CD4-positive, alpha-beta T cell treated with Interferon gamma for 1 hour (primary cell): ENCODE measurements at places on chromosomes 7 and 10.
A peak's percentile ranks its signal among the peaks of the same experiment; 100 is the strongest.

GRCh38 chr10:10791869-10792268 lies 225.8 kb upstream of the CELF2 start:
- no peak for DNase-seq

GRCh38 chr7:70595755-70596597 lies 536.0 kb upstream of the GALNT17 start:
- DNase-seq, result no peak

DNA sequence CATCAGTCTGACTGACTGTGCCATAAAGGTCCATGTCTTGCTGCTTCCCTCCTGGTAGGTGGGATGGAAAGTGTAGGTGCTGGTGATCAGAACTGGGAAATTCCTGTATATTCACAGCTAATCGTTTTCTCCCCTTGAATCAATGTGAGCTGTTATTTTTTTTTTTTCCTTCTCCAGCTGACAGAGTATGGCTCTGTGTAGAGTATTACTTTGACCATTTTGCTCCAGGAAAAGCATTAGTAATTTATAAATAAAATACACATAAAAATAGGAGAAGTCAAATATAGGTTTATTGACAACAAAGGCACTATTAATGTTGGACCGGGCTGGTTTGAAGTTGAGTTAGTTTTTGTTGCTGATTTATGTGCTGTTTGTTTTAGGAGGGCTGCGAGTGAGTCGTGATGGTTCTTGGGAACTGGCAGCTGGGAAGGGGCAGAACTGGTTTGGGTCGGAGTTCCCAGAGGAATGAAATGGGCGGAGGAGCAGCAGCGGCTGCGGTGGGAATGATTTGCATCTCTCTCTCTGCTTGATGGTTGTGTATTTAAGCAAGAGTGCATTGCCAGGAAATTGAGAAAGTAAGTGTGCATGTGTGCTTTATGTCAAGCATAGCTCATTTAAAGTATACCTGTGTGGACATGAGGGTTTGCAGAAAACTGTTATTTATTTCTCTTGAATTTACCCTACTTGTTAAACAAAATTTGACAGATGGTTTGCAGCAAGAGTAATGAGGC lies 80.9 kb downstream of the LRMDA start:
- DNase-seq, result no peak

- no peak for DNase-seq
Observed at GRCh38 chr10:131354380-131354779, 42.9 kb upstream of the TCERG1L start.

GRCh38 chr7:24707988-24708615 lies 49.2 kb downstream of the GSDME start:
- DNase-seq, result no peak

- DNase-seq, result no peak
Observed at GRCh38 chr7:106841896-106842390, 23.1 kb upstream of the PIK3CG start.

- no peak for DNase-seq
Observed at GRCh38 chr10:3502673-3503072, 282.3 kb downstream of the KLF6 start.

GRCh38 chr7:104548861-104549260 lies 220.5 kb downstream of the LHFPL3 start:
- no peak for DNase-seq

DNA sequence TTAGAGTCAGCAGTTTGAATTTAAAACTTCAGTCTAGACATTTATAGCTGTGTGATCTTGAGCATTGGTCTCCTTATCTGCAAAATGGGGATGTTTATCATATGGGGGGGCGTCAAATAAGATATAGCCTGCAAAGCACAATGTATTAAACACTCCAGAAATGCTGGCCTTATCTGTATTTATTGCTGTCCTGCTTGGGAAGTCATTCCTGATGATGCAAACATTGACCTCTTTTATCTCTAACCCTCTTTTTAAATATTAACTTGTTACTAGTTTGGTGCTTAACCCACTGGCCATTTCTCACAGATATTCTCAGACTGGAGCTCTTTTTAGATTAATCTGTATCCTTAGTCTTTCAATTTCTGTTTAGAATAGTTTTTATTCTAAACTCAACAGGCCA lies 13.2 kb downstream of the MRPS33 start:
- DNase-seq, result no peak

DNA sequence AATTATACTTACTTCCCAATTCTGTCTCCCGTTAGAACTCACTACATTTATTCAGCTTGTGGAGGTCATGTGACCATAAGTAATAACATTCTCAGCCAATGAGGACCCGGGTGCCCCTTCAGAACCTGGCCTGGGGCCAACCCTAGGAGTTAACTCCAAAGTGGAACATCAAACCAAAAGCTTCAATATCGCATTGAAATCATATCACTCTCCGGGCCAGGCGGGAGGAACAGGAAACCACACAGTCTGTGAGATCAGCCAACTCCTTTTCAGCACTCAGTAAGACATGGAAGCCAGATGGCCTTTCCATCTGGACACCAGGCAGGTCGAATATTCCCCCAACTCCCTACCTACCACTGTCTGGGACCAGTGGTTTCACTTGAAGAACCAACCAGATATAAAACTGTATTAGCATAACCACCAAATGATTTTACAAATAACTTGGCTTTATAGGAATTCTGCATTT lies 5.5 kb downstream of the CREB3L2 start:
- no peak for DNase-seq

- no peak for DNase-seq
Observed at GRCh38 chr7:43876976-43877745, 7.8 kb upstream of the MRPS24 start.

DNA sequence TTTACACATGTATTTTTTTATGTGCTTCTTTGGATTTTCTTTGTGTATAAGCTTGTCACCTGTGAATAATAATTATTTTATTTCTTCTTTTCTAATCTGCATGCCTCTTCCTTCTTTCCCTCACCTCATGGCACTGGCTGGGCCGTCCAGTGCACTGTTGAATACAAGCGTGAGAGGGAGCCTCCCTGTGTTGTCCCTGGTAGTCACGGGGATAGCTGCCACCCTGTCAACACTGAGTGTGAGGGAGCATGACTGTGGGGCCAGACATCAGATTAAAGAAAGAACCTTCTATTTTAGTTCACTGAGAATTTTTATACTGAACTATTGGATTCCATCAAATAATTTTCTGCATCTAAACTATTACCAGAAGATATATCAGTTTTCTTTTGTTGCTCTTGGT lies 187.9 kb downstream of the CDC14C start:
- DNase-seq, result no peak

GRCh38 chr7:137003086-137003485 lies 134.6 kb downstream of the CHRM2 start:
- no peak for DNase-seq

GRCh38 chr7:129108581-129108980 lies 35.9 kb upstream of the TSPAN33 start:
- no peak for DNase-seq

GRCh38 chr7:87354749-87355148 lies 9.3 kb downstream of the CROT start:
- no peak for DNase-seq

- DNase-seq, result no peak
Observed at GRCh38 chr10:126842836-126843235, 62.4 kb upstream of the DOCK1 start.

DNA sequence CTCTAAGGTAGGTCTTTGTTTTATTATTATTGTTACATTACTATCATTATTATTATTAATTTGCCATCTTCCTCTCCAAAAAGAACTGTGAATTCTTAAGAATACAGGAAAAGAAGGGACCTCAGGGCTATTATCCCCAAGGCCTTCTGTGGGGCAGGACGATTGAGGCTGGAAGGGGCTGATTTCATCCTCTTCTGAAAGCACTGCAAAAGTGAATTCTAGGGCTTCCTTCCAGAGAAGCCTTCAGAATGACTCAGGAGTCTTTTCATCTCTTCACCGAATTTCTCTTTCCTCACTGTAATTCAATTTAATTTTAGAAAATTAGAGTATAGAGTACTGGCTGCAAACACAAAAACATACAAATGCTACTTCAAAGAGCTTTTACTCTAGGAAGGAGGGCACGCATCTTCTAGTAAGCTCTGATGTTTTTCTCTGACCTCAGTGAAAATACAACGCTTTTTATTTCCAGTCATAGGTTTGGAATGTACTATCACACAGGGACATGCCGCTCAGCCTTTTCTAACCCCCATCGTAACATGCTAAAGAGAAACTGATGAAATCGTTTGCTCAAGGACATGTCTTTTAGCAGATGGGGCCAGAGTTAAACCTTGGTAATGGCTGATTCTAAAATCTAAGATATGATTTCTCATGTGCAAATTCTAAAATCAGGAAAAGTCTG lies 280.2 kb upstream of the PITRM1 start:
- DNase-seq, result no peak

GRCh38 chr7:2864999-2865670 lies 21.0 kb upstream of the GNA12 start:
- peak; percentile 65 for DNase-seq

GRCh38 chr7:27546610-27547009 lies 116.1 kb downstream of the HIBADH start:
- DNase-seq, result no peak

DNA sequence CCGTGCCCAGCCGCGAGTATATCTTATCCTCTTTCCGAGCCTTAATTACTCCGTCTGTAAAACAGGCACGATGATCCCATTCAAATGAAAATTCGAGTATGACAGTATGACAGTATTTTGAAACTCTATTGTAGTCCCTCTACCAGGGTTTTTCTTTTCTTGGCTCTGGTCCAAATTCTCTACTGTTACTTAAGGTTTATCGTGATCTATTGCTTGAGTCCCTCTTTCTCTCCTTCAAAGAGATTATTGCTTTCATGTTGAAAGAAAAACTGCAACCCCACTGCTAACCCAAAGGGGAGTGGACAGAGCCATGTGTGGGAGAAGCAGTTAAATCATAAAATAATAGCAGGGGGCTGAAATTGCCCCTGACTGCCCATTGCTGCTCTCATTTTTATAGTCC lies 1156.6 kb upstream of the AUTS2 start:
- no peak for DNase-seq

GRCh38 chr7:77579797-77580196 lies 42.7 kb downstream of the PTPN12 start:
- no peak for DNase-seq

DNA sequence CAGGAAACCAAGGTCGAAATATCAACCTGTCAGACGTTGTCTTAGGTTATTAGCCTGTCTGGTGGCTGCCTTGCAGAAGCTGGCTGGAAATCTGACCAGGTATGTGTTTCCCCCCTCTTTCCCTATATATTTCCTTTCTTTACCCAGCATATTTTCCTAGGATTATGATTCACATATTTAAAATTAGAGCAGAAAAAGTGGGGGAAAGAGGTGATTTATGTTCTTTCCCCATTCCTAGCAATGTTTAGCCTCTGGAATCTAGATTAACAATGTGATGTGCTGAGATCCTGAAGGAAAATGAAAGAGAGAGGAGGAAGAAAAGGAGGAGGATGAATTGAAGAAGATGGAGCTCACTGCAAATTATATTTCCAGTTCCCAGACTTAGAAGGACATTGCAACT lies 421.4 kb upstream of the AUTS2 start:
- DNase-seq, result no peak

- no peak for DNase-seq
Observed at GRCh38 chr10:60818134-60818770, 40.0 kb downstream of the CDK1 start.

DNA sequence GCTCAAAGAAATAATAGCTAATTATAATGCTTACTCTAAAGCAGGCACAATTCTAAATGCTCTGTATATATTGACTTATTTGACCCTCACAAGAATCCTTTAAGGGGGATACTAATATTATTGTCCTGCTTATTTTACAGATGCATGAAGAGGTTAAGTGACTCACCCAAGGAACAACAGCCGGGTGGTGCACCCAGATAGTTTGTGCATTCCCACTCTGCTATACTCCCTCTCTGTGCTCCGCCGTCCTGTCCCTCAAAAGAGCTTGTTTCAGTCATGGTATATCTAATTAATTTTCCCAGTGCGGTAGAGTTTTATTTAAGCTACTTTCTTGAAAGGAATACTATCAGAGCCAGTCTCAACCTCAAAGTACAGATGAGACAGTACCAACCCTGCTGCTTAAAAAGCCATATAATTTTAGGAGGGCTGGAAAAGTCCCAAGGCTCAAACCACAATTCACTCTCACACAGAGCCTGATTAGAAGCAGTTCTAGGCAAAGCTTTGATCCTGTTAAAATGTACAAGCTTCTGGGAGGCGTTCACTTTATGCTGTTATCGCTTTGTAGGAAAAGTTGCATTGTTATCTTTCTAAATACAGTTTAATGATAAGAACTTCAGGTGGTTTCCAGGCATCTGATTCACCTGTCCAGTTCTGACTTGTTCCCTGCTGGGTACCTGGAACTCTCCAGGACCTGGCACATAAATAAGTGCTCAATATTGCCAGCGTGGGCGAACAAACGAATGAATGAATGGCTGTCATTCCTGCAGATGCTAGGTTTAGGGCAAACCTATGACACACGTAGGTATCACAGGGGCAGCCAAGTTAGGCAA lies 261.5 kb upstream of the KLF14 start:
- DNase-seq, result no peak

DNA sequence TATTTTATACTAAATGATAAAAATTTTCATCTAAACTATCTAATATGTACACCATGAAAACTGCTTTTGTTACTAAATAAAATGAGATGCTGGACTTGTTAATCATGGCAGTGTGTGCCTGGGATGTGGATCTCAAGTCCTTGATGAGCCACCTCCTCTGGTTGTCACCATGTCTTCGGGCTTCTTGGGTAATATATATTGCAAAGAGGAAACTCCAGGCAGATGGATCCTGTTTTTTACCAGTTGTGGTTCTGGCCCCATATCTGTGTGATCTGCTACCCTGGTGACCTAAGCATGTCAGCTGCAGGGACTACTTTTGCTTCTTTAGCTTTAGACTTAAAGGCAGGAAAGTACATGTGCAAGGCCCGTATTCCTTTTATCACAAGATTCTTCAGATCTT lies 46.2 kb downstream of the TMEM60 start:
- DNase-seq, result peak; percentile 18
